Left kidney (tissue), 8 donors: ENCODE measurements at places on chromosomes 12 and 14. TPM values are rescaled to one million over a fixed set of nuclear protein-coding genes. Genes with fewer than 3 reads are reported as not detected.

Gene ERP27
- polyA plus RNA-seq = 22.6 TPM

Gene TMEM30B
- polyA plus RNA-seq = 11.3 TPM

Gene LAG3
- 1.9 TPM for polyA plus RNA-seq

Gene LPAR5
- polyA plus RNA-seq = 0.91 TPM

Gene RIPK3
- polyA plus RNA-seq = 3.5 TPM

Gene HNF1A
- polyA plus RNA-seq = 14.5 TPM
